Left lung (tissue), 14 donors: ENCODE measurements at places on chromosomes 1 and 21. TPM values are rescaled to one million over a fixed set of nuclear protein-coding genes. Genes with fewer than 3 reads are reported as not detected.

The KIF17 gene
- total RNA-seq = 4.1 TPM

DNA sequence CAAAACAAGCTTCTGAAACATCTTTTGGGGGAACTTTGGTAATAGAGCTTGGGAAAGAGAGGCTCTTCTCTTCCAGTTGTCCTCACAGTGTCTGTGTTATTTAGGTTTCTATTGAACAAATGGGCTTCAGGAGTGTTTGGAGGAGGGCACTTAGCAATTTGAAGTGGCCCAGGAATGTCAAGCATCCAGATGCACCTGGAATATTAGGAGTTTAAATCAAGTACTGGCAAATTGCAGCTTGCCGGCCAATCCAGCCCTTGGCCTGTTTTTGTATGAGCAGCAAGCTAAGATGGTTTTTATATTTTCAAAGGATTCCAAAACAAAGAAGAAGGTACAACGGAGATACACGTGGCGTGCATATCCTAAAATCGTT lies 94.7 kb downstream of the CCDC185 start:
- no peaks in the 10 kb centered on the region for H3K36me3 ChIP-seq
- H3K27me3 ChIP-seq = peaks cover 5% of the 10 kb centered on the region
- H3K4me1 ChIP-seq = no peaks in the 10 kb centered on the region
- H3K27ac ChIP-seq = no peak overlapping the region
- no peak for DNase-seq
- no peak overlapping the region for H3K4me3 ChIP-seq

DNA sequence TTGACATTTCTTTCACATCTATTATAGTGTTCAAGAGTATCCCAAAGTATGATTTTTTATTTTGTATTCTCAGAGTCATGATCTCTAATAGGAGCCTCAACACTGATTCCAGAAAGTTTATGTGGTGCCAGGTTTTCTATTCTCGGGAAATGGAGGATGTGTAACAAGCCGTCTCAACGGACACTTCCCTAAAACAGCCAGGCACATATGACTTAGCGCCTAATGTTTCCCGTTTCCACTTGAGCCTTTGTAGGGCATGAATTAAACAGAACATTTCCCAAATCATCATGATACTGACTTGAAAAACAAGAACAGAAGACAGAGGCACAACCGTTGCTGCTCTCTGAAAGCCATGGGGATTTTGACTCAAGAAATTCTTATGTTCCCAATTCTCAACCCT lies 8.0 kb downstream of the CYYR1 start:
- DNase-seq = no peak
- no peaks in the 10 kb centered on the region for H3K27me3 ChIP-seq
- H3K27ac ChIP-seq = peak overlapping the region; percentile 77
- H3K36me3 ChIP-seq = no peaks in the 10 kb centered on the region
- no peak overlapping the region for H3K4me3 ChIP-seq
- no peaks in the 10 kb centered on the region for H3K4me1 ChIP-seq

- H3K27me3 ChIP-seq = no peaks in the 10 kb centered on the region
- no peak overlapping the region for H3K27ac ChIP-seq
- DNase-seq = peak; percentile 51
- H3K36me3 ChIP-seq = no peaks in the 10 kb centered on the region
These were observed 51.1 kb upstream of the CFHR3 start for GRCh38 chr1:196723325-196724185.

GRCh38 chr1:240524356-240525069 lies 87.4 kb downstream of the GREM2 start:
- H3K36me3 ChIP-seq = no peaks in the 10 kb centered on the region
- no peak overlapping the region for H3K27ac ChIP-seq
- no peak overlapping the region for H3K4me3 ChIP-seq
- no peaks in the 10 kb centered on the region for H3K27me3 ChIP-seq
- H3K4me1 ChIP-seq = no peaks in the 10 kb centered on the region

- H3K4me1 ChIP-seq = no peaks in the 10 kb centered on the region
- no peak overlapping the region for H3K4me3 ChIP-seq
- no peak overlapping the region for H3K27ac ChIP-seq
These were observed 62.8 kb downstream of the CNST start for GRCh38 chr1:246629030-246629429.

- peaks cover 39% of the 10 kb centered on the region for H3K27me3 ChIP-seq
- peak; percentile 36 for DNase-seq
- H3K4me1 ChIP-seq = no peaks in the 10 kb centered on the region
- H3K4me3 ChIP-seq = no peak overlapping the region
- no peaks in the 10 kb centered on the region for H3K36me3 ChIP-seq
These were observed 39.5 kb upstream of the CASZ1 start for GRCh38 chr1:10835822-10836421.

GRCh38 chr1:117453958-117454357 lies 86.7 kb downstream of the MAN1A2 start:
- H3K27ac ChIP-seq = no peak overlapping the region
- H3K4me1 ChIP-seq = no peaks in the 10 kb centered on the region
- H3K27me3 ChIP-seq = no peaks in the 10 kb centered on the region
- no peak overlapping the region for H3K4me3 ChIP-seq
- H3K36me3 ChIP-seq = peaks cover 27% of the 10 kb centered on the region
- no peak for DNase-seq

The JAM2 gene
- 25.3 TPM for total RNA-seq

DNA sequence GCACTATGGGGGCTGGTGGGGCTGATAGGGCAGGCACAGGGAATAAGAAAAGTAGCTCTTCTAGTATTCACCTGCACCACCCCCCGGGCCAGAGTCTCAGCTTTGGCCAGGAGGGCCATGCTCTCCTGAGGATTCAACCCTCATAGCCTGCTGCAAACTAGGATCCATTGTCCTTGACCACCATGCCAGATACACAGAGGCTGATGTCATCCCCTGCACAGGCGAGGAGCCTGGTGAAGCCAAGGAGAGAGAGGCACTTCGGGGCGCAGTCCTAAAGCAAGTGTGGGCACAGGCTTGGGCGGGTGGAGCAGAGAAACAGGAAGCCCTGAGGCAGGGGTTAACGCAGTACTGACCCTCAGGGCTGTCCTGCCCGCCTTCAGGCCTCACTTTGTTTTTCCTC lies 29.5 kb downstream of the TMEM53 start:
- no peaks in the 10 kb centered on the region for H3K27me3 ChIP-seq
- no peak overlapping the region for H3K4me3 ChIP-seq
- H3K36me3 ChIP-seq = peaks cover 100% of the 10 kb centered on the region
- H3K27ac ChIP-seq = no peak overlapping the region

GRCh38 chr1:225603538-225604354 lies 49.2 kb downstream of the ENAH start:
- H3K27me3 ChIP-seq = no peaks in the 10 kb centered on the region
- DNase-seq = no peak
- H3K4me3 ChIP-seq = no peak overlapping the region
- H3K36me3 ChIP-seq = no peaks in the 10 kb centered on the region
- H3K27ac ChIP-seq = peak overlapping the region; percentile 10

GRCh38 chr1:198151688-198152087 lies 5.1 kb upstream of the NEK7 start:
- H3K4me3 ChIP-seq = no peak overlapping the region
- H3K27ac ChIP-seq = no peak overlapping the region
- no peaks in the 10 kb centered on the region for H3K27me3 ChIP-seq
- no peaks in the 10 kb centered on the region for H3K36me3 ChIP-seq
- peaks cover 14% of the 10 kb centered on the region for H3K4me1 ChIP-seq

DNA sequence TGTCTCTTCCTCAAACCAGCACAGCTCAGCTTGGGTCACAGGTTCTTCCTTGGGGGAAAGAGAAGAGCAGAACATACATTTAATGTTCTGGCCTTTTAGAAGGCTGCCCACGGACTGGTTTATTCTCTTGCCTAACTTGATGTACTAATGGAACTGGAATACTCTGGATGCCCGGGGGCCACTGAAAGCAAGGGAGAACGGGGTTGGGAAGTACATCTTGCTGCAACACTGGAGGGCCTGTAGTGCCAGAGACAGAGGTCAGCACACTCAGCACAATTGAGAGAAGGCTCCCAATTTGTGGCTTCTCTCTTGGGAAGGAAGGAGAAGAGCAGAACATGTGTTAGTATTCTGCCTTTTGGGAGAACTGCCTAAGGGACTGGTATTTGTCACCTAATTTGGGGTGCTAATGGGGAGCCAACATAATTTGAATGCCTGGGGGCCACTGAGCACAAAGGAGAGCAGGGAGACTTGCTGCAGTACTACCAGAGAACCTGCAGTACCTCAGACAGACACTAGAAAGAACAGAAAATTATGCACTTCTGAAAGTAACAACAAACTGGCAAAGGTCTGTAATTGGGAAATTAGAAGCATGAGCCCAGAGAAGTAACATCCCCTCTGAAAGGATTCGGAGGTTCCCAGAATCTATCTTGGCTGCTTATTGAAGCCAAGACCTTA lies 14.1 kb downstream of the ZNF691 start:
- H3K4me3 ChIP-seq = no peak overlapping the region
- no peak overlapping the region for H3K27ac ChIP-seq
- H3K36me3 ChIP-seq = no peaks in the 10 kb centered on the region

DNA sequence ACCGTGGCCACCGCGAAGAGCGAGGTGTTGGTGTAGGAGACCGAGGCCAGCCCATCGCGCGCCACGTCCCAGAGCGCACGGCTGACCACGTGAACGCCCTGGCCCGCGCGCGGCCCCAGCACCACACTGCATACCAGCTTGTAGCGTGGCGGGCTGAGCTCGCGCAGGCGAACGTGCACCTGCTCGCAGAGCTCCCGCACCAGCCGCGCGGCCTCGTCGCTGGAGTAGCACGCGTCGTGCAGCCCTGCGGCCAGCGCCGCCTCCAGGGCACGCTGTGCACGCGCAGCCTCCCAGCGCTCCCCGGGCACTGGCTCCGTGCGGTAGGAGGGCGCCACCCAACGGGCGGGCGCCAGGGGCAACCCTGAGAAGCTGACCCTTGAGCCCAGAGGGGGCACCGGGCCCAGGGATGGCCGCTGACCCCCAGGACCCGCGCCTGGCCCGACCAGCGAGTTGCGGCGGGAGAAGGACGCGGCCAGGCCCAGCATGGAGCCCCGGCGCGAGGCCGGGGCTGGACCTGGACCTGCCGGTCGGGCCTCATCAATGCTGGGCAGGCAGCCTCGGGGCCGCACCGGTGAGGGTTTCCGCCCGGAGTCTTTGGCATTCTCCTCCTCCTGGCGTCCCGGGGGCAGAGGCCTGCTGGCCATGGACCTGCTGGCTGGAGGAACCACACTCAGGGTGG lies 987 bp downstream of the DYNLT4 start:
- H3K4me3 ChIP-seq = no peak overlapping the region
- H3K4me1 ChIP-seq = peaks cover 95% of the 10 kb centered on the region
- no peaks in the 10 kb centered on the region for H3K36me3 ChIP-seq
- no peaks in the 10 kb centered on the region for H3K27me3 ChIP-seq

- no peak overlapping the region for H3K4me3 ChIP-seq
- H3K27ac ChIP-seq = no peak overlapping the region
- no peak for DNase-seq
- H3K36me3 ChIP-seq = no peaks in the 10 kb centered on the region
- no peaks in the 10 kb centered on the region for H3K27me3 ChIP-seq
- no peaks in the 10 kb centered on the region for H3K4me1 ChIP-seq
These were observed 17.3 kb downstream of the S1PR1 start for GRCh38 chr1:101253976-101254674.

GRCh38 chr1:231856894-231857293 lies 230.3 kb downstream of the DISC1 start:
- H3K27ac ChIP-seq = no peak overlapping the region
- no peak overlapping the region for H3K4me3 ChIP-seq
- H3K27me3 ChIP-seq = no peaks in the 10 kb centered on the region
- no peaks in the 10 kb centered on the region for H3K4me1 ChIP-seq

The PPIAL4G gene
- total RNA-seq = not detected

The OR14I1 gene
- total RNA-seq = not detected

GRCh38 chr1:31428436-31429221 lies 15.6 kb downstream of the SERINC2 start:
- peaks cover 16% of the 10 kb centered on the region for H3K36me3 ChIP-seq
- DNase-seq = no peak
- peaks cover 5% of the 10 kb centered on the region for H3K27me3 ChIP-seq
- H3K4me3 ChIP-seq = no peak overlapping the region
- no peak overlapping the region for H3K27ac ChIP-seq
